ENCODE measurements at places on chromosomes 1 and 21.

DNA sequence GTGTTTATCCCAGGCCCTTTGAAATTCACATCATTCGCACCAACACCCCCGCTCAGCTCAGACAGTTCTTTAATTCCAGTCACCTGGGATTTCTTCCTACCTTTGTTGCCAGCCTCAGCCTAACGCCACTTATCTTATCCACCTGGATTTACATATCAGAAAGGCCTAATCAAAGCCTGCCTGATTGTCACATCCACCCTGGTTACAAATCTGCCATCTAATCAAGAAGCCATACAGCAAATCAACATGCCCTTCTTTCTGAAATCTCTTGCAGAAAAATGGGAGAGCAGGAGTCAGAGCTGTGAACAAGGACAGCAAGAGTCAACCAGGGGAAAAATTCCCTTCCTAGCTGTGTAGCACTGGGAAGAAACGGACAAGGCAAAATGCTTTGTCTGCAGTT, 173.2 kb upstream of the DAB1 start:
- DNase-seq: no peak

DNA sequence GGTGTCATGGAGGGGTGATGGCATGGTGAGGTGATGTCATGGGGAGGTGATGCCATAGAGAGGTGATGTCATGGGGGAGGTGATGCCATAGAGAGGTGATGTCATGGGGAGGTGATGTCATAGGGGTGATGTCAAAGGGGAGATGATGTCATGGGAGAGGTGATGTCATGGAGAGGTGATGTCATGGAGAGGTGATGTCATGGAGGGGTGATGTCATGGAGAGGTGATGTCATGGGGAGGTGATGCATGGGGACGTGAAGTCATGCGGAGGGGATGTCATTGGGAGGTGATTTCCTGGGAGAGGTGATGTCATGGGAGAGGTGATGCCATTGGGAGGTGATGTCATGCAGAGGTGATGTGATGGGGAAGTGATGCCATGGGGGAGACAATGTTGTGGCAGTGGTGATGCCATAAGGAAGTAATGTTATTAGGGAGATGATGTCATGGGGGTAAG, 92.1 kb upstream of the C1orf174 start:
- no peak for DNase-seq

- no peak for DNase-seq
Observed at GRCh38 chr1:43835082-43836021, 98.2 kb upstream of the ARTN start.

GRCh38 chr1:245679821-245680780, 525.3 kb downstream of the KIF26B start:
- DNase-seq: no peak

DNA sequence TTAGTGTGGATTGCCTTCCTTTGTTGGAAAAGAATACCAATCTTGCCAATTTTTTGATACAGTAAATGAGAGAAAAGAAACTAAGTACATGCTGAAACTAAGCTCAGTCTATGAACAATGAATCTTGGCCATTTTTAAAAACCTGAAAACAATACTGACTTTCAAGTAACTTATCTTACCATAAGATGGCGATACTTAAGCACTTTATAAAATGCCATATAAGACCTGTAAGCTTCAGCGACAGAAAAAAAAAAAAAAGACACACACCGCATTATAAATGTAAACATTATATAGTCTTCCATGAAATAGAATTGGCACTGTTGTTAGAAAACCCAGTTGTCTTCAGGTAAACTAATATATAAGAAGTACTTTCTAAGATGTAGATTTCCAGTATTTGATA, 3.0 kb downstream of the OLFM3 start:
- DNase-seq: no peak

DNA sequence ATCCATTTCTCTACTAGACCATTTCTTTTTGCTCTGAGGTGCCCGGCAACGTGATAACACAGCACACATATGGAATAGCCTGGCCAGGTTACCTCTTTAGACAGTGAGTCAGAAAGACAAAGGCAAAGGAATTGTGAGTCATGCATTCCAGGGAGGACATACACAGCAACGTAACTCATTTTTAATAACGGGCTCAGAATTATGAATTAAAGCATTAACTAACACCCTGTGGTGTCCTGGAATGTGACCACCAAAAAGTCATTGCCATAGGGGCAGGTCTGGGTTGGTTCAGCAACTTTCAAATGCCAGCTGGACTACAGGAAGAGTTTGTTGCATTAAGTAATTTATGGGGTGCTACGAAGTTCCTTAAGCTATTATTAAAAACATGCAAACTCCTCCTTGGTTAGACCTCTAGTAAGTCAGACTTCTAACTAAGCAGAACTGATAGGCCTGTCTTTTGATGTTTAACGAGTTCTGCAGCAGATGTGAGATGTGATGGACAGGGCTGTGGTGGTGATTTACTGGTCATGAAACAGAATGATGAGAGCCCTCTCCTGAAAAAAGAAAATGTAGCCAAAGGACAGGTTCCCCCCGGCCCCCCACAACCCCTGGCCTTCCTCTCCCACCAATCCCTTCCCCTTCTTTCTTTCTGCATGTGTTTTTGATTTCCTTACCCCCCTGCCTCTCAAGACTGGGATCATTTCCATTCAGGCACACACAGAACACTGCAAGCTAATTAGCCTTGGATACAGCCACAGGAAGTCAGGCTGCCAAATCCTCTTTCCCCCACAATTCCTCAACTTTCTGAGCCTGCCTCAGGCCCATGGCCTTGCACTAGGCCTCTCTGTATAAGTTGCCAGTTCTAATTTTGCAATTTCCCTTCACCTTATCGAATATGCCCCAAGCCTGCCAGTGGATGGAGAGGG, 88.9 kb upstream of the HAO2 start:
- no peak for DNase-seq

DNA sequence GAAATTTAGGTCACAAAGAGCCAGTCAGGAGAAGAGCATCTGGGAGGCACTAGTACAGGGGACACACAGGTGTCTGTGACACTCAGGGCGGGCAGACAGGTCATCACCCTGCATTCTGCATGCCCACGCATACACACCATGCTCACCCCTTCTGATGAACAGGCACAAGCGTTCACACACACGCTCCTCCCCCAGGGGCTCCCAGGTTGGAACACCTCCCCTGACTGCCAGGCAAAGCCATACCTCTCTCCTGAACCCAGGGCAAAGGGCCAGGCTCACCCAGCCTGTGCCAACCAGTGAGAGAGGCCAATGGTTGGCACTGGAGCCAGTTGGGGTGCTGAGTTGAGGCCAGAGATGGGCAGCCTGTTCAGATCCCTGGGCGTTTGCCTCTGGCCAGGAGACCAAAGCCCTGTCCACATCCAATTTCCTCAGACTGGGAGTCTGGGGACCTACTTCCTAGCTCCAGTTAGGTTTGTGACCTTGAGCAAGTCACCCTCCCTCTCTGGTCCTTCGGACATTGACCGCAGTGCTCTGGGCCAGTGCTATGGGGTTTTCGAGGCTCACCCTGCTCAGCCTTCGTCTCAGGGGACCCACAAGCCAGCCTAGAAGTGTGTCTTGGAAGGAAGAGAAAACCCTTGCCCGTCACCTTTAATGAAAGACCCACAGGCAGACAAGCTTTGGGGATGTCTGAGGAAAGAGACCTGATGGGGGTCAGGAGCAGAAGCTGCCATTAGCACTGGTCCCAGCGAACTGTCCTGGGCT, 5.8 kb upstream of the LAD1 start:
- no peak for DNase-seq

- no peak for DNase-seq
Observed at GRCh38 chr21:16492892-16493291, 763.1 kb downstream of the USP25 start.

- no peak for DNase-seq
Observed at GRCh38 chr1:159459551-159459950, 20.0 kb downstream of the OR10J1 start.

DNA sequence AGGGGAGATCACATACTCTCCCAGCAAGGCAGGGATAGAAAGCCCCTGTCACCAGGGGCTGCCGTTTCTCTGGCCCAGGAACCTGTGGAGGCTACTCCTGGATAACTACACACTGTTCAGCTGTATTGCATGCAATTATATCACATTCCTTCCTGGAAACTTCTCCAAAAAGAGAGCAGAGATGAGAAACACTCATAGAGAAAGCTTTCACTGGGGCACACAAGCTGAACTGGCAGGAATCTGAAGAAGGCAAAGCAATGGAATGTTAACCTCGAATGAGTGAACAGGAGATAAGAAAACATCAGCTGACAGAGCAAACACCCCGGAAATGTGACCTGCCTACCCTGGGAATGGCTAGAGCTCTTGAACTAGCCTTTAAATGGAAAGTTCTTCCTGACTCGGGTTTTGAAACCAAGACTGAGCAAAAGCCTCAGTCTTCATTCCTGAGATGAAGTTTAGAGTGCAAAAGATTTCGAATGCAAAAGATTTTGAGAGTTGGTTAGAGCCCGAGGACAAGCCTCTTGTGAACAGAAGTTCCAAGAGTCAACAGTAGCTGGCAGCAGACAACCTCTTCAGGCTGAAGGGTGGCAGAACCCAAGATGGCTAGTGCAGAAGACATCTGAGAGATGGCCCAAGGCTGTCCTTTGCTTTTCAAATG, 32.3 kb downstream of the CCN1 start:
- DNase-seq: no peak

DNA sequence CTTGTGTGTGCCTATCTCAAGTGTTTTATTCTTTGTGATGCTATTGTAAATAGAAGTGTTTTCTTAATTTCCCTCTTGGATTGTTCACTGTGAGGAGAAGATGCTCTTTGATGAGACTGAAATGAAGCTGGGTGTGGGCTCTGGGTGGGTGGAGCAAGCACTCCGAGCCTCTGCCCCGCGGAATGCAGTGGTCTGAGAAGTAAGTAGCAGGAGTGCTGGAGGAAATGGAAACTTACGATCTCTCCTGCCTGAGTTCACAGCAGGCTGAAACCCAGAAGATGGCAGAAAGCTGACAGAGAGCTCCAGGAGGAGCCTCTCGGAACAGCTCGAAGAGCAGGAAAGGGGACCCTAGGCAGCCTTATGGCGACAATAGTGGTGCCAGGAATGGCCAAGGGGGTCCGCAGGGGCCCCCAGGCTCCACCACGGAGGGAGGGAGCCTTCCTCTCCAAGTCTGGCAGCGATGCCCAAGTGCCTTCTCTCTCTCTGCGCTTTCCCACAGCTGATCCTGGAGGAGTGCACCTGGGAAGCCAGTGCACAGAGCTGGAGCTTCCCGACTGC, 126.8 kb upstream of the COL6A1 start:
- DNase-seq: no peak

- DNase-seq: peak; percentile 45
Observed at GRCh38 chr1:1778663-1779319, 521 bp upstream of the NADK start.

DNA sequence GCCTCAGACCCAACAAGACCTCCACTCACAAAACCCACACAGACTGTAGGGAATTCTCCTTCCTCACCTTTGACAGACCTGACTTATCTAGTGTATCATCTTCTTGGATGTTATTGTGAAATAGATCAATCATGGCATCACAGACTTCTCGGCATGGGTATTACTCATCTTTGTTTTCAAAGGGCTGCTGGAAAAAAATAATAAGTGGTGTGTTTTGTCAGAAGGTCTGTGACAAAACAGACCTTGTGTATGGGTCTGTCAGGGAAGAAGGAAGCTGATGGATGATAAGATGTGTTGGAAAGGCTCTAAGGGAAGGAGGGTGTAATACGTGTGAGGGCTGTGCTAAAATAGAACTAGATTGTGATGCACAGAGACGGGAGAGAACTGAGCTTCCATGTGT, 13.9 kb upstream of the S100A7 start:
- no peak for DNase-seq

GRCh38 chr1:92037400-92037799, 7.6 kb downstream of the EPHX4 start:
- peak; percentile 12 for DNase-seq

GRCh38 chr1:84430546-84430945, 32.3 kb downstream of the DNASE2B start:
- DNase-seq: no peak

- no peak for DNase-seq
Observed at GRCh38 chr21:23578027-23578426, 2029.3 kb downstream of the MRPL39 start.

- DNase-seq: no peak
Observed at GRCh38 chr1:155141749-155142148, 1.4 kb upstream of the DPM3 start.

- DNase-seq: no peak
Observed at GRCh38 chr1:28291711-28292110, 32.4 kb downstream of the SESN2 start.

DNA sequence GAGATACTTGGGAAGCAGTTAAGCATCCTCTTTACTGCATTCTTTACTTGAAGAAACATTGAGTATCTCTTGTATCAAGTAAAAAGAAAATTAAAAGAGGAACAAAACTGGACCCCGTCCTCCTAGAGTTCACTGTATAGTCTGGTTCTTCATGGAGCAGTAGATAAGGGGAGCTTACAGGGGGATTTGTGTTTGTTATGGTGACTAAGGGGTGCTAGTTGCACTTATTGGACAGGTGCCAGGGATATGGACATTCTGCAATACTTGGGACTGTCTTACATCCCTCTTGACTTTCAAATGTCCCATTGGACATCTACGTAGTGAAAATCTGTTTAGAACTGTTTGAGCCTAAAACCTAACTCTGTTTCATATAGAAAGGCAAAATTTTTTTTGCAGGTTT, 67.2 kb downstream of the ALG14 start:
- no peak for DNase-seq

DNA sequence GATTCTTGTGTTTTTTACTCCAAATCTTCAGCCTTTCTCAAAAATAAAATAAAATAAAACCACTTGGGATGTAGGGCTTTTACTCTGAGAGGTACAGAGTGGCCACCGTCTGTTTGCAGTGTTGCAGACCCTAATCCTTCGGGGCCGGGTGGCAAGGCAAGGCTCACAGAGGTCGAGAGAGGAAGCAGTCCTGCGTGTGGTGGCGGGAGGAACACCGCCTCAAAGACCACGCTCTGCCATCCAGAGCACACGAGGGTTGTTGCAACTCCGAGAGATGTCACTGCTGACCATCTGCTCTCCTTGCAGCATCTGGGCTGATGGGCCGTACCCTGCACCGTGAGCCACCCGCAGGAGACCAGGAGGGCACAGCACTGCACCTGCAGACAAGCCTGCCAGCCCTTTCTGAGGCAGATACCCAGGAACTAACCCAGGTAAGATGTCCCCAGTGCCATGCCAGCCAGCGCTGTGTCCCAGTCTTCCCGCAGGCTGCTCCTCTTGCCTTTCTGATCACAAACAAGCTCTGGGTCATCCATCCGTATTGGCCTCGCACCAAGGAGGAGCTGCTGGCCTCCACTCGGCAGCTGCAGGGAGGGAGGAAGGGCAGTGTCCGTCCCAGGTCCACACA, 31.5 kb downstream of the SNAP47 start:
- no peak for DNase-seq

DNA sequence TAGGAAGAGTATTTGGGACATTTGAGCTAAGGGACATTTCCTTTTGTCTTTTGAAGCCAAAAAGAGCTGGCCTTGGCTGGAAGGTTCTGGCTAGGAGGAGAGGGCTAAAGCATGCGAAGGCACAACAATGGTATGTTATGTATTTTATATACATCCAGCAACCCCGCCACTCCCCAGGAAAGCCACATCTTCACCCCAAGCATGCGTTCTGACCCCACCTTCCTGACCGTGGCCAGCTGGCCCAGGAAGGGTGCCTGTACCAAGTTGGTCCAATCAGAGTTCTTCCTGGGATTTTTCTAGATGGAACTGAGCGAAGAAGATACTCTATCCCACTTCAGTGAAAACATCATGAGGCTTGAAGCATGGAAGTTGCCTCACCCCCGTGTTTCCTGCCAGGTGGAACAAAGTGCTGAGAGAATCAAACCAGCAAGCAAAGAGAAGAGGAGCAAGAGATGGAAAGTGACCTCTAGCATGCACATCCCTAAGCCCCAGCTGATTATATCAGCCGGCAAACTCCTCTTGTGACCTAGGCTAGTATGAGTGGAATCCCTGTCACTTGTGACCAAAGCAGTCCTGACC, 82.7 kb downstream of the BCAR3 start:
- DNase-seq: no peak

GRCh38 chr1:191818198-191818597, 340.1 kb upstream of the RGS18 start:
- DNase-seq: no peak
